ENCODE measurements at places on chromosomes 1 and 21.

DNA sequence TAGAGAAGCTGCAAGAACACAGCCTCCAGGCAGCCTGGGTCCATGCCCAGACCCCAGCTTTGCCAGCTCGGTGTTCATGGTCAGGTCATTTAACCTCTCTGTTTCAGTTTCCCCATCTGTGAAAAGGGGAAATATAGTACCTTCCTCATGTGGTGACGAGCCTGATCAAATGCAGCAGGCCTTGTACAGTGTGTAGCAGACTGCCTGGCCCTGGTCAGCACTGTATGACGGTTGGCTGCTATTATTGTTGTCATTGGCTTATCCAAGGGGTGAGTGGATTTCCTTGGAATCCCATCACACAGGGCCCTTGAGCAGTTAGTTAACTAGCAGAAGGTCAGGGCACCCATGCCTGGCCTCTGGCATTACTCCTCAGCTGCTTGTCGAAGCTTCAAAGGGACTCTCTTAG lies 6.6 kb upstream of the TMEM51 start:
- DNase-seq = no peak

DNA sequence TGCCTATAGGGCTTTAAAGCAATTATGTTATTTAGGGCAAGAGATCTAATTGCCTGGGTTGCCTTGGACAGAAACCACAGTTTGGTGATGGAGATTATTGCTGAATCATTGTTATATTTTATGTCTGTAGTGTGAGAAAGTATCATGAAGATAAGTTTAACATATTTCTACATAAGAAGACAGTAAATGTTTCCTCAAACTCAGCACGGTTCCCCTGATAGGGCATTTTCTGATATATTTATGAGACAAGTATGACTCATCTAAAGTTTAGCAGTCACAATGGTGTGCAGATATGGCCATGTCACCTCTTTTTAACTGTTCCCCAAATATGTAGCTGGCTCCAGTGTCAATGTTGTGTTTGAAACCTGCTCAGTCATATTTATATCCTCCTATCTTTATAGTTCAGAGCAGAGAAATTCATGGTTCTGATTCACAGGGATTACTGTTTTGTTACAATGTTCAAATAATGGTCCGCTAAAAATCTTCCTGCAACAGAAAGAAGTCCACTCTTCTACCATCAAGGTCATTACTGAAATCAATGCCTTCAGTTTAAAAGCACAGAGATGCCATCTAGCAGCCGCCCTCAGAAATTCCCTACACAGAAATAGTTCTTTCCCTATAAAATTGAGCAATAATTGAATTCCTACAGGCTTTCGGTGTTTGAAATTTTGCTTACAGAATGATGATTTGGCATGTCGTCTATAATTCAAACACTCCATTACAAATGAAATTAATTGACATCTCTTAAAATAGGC lies 3.7 kb downstream of the OLFM3 start:
- no peak for DNase-seq

DNA sequence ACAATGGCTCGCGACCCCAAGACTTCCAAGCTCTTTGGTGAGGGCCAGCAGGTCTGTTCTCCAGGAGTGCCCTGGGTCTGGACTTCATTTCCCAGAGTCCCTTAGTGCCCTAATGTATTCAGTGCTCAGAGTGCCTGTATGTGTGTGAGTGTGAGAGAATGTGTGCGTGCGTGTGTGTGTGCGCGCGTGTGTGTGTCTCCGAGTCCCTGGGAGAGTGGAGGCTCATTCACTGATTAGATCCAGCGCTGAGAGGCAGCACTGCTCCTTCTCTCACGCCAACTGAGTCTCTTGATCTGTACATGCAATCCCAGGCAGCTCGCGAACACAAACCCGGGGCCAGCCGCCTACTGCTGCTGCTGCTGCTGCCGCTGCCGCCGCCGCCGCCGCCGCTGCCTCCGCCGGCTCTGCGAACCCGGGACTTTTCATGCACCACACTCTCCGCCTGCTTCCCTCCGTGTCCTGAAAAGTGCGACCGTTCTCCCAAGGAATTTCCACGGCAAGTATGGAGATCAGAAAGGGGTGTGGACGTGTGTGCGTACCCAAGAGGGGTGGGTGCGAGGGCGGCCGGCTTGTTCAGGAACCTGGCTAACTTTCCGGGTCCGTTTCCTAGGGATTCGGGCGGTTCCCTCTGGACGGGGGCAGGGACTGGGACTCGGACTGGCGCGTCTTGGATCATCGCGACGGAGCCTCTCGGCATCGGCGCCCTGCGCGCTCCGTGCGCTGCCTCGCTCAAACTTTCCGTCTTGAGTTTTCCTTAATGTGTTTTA lies at the start of gene RNF220:
Gene RNF220 (plus strand): TSS at position 225 of the 767 bp plus-strand sequence.
- DNase-seq = no peak

- DNase-seq = no peak
Measured at GRCh38 chr1:159916242-159917051, 8.9 kb downstream of the TAGLN2 start.

- no peak for DNase-seq
Measured at GRCh38 chr1:200988693-200989092, 34.8 kb downstream of the KIF21B start.

DNA sequence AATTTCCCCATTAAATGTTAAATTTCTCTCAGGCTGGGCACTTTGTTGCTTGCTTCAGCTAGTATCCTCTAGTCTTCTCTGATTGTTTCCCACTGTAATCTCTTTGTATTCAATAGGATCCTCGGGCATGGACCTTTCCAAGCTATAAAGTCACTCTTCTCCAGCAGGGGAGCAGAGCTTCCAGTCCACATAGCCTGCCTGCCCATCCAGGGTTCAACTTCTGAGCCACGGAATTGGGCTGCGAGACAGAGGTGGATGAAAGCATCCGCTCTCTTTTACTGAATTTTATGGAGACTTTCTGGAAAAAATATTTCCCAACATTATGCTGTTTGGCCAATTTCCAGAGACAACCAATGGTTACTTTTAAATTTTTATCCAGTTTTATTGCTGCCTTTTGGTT lies 1.1 kb upstream of the CFHR5 start:
- no peak for DNase-seq

Measured in thoracic aorta (tissue), 2 donors.